NCI-H524 treated with DMSO at 0.1 percent for 48 hours (cell line): ENCODE measurements at places on chromosomes 5 and 9.

DNA sequence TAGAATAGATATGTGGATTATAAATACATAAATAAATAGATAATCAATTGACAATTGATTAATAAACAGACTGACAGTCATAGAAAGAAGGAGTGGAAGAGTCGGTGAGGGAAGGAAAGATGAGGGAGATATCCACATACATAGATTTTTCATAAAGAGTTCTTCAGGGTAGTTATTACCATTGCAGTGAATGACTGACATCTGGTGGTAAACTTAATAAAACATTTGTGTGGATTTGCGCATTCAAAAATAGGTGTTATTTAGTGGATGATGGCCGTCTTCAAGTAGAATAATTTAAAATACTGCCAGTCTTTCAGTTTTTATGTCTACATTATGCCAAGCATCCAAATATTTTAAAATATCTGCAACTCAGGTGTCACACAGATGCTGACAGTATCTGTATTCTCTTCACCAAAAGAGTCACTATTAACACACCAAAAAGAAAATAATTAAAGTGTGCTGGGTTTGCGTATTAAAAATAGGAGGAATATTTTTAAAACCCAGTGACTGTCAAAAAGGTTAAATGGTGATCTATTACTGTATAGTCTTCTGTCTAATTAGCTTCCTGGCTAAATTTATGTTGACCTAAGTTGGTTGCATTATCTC is 78.8 kb downstream of the GIN1 start:
- no peak for DNase-seq

GRCh38 chr5:38831909-38832308 is 13.9 kb upstream of the OSMR start:
- peak; percentile 13 for DNase-seq

DNA sequence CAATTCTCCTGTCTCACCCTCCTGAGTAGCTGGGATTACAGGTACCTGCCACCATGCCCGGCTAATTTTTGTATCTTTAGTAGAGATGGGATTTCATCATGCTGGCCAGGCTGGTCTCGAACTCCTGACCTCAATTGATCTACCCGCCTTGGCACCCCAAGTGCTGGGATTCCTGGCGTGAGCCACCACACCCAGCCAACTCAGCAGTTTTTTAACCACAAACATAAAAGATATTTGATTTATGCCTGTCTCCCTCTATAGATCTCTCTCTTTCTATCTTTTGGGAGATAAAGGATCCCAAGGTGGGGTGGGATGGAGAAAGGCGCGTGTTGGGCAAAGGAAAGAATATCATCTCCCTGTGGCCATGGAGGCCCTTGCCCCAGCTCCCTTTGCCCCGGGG is 26.8 kb downstream of the NR4A3 start:
- DNase-seq: no peak

DNA sequence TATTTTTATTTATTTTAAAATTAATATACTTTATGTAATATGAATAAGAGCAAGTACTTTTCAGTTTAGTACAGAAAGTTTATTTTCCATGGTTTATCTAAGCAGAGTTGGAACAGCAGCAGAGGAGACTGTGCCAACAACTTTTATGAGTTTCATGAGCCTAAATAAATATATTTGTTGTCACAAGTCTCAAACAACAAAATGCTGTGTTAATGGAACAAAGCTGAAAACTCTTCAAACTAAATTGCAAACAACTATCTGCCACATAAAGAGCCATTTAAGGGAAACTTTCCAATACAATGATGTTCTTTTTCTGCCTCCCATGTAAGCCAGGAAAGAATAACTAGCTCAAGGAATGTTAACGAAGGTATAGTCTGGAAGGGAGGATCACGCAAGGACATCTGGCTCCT is 96.1 kb downstream of the FBN2 start:
- DNase-seq: no peak

- DNase-seq: no peak
Observed at GRCh38 chr5:11531811-11532555, 372.3 kb downstream of the CTNND2 start.

- no peak for DNase-seq
Observed at GRCh38 chr5:176389135-176390123, 878 bp downstream of the HIGD2A start.

DNA sequence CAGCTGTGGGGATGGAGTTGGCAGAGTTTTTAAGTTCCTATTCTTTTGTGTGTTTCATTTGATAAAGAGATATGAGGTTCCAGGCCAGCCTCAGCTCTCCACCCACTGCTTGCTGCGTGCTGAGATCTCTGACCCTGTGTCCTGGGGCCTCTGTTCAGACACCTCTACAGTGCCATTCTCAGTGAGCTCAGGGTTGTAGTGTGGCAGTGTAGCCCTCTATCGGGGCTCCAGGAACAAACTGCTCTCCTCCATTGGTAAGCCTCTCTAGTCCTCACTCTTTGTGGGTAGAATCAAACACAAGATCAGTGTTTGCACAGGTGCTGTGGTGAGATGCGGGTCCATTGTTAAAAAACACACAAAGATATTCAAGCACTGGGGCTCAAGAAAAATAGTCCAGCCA is 386.6 kb upstream of the RPS23 start:
- DNase-seq: no peak

GRCh38 chr5:158039441-158039840 is 180.5 kb upstream of the CLINT1 start:
- no peak for DNase-seq

DNA sequence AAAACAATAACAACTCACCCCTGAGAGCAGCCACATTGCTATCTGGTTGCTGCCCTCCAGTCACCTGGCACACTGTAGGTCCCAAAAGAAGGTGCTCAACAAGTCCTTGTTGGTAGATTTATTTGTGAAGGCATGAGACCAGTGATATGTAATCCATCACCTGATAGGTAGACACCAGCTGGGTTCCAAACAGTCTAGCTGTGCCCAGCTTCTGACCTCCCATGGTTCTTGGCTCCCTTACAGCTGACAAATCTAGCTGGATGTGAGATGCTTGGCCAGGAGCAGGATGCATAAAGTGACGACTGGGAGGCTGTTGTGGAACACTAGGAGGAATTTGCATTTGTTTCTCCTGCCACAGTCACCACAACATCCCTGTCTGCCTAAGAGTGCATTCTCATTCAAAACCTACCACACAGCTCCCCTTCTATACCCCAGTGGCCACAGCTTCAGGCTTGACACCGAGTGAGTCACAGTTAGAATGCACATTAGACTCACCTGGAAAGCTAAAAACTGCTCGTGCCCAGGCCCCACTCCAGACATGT is 7.8 kb upstream of the VLDLR start:
- no peak for DNase-seq

GRCh38 chr9:131660466-131661405 is 79.1 kb downstream of the RAPGEF1 start:
- no peak for DNase-seq

DNA sequence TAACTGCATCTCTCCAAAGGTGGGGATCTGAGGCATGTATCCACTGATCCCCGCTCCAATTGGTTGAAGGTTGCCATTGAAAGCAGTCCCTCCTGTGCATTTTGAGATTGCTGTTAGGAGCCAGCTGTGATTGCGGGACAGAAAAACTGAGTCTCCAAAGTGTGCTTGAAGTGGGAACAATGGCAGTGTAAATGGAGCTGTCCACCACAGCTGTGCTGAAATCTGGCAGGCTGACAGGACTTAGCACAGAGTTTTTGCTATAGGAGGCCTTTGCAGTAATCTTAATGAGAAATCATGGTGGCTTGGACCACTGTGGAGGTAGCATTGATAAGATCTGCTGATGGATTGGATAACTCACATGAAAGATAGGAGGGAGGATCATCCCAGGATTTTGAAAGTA is 3.3 kb downstream of the RNF20 start:
- no peak for DNase-seq

DNA sequence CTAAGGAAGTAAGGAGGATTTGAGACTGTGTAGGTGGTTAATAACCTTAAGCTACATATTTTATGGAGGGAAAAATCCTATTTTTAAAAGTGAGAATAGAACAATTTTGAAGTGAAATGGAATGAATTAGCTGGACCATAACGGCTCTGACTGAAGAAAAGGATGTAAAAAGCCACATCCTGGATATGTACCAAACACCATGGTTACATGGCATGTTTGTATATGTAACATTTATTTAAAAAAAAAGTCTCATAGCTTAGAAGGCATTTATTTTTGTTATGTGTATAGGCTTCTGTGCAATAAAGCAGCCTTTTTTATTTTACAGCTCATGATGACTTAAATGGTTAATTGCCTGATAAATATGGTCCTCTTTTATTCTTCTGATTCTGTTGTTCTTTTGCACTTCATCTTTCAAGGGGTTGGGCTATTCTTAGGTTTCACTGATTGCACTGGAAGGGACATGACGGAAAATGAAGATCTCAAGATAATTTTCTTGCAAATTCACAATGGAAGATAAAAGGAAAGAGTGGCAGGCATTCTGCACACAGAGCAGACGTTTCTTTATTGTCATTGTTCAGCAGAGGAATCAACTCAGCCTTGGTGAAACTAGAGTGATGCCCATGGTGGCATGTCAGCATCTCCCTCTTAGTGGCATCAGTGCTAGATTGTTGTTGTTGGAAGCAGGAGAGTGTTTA is 63.1 kb downstream of the DOCK8 start:
- no peak for DNase-seq

GRCh38 chr5:157485811-157486210 is 25.8 kb downstream of the NIPAL4 start:
- no peak for DNase-seq

- no peak for DNase-seq
Observed at GRCh38 chr9:113509463-113509862, 45.9 kb downstream of the RGS3 start.

GRCh38 chr9:2345013-2345412 is 276.6 kb upstream of the VLDLR start:
- DNase-seq: no peak

DNA sequence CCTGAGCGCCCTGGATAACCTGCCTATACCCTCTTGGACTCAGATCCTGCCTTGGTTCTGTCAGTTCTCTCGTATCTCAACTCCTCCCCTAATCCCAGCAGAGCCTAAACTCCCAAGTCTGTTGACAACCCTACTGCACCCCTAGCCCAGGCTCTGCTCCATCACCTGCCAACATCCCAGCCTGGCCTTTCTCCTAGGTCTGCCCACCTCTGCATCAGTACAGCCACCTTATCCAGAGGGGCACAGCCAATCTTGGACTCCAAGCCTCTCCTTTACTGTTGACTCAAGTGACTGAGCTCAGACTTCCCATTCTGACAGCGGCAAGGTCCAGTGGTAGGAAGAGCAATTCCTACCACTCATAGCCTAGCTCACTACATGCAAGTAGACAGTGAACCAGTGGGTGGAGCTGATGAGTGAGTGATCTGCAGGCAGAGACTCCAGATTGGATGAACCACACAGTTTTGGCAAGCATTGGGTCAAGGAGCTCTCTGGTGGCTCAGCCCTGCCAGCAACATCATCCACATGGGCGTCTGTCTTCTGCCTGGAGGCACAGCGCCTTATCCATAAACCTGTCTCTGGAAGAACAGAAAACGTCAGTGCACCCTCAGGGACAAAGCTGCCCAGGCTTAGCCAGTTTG is 26.5 kb downstream of the TRMO start:
- DNase-seq: no peak

GRCh38 chr5:179122411-179123108 is 62.4 kb downstream of the ZNF354C start:
- DNase-seq: no peak

GRCh38 chr5:943918-944620 is 51.4 kb downstream of the TRIP13 start:
- DNase-seq: peak; percentile 69

- DNase-seq: no peak
Observed at GRCh38 chr9:134360897-134361296, 34.6 kb downstream of the RXRA start.

GRCh38 chr5:60437308-60437707 is 262.7 kb downstream of the DEPDC1B start:
- no peak for DNase-seq

DNA sequence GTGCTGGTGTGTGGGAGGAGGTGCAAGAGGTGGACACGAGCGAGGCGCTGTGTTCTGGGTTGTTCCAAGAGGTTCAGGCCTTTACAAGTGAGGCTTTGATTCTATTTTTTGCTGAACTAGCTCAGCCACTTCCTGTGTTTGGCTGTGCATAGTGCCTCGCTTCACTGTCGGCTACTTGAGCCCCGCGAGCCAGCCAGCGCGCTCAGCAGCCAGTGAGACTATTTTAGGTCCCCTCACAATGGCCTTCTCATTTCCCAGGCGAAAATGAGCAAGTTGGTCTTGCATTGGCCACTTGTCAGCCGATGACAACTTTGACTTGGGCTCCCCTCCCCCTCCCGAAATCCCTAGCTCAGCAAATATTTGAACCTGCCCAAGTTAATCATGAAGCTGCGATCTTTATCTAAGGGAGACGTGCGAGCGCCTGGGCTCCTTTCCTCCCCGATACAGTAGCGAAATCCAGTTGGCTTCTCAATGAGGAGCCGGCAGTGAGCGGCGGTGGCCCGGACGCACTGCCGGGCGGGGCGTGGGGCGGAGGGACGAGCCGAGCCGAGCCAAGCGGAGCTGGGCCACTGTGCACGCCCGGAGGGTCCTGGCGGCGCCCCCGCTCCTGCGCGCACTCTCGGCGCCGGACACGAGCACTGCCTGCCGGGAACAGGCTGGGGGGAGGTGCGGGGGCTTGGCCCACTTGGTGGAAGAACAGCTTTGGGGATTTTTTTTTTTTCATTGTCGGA is 72.6 kb downstream of the PIK3R1 start:
- DNase-seq: no peak

DNA sequence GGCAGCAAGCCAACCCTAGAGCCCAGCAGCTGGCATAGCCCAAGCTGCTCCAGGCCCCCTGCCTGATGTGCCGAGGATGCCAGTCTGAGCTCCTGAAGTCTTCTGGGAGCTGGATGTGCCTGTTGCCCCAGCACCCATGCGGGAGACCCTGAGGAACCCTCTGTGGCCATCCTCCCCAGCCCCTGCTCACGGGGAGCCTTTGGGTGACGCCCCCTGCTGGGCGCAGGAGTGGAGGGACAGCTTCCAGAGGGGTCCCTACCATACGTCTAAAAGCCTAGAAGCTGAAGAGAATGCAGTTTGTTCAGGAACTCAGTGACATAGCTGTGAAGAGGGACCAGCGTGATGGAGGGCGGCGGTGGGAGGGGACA is 33.1 kb upstream of the MVB12B start:
- DNase-seq: no peak
